ENCODE measurements at places on chromosomes 12 and 14.
A peak's percentile ranks its signal among the peaks of the same experiment; 100 is the strongest.

DNA sequence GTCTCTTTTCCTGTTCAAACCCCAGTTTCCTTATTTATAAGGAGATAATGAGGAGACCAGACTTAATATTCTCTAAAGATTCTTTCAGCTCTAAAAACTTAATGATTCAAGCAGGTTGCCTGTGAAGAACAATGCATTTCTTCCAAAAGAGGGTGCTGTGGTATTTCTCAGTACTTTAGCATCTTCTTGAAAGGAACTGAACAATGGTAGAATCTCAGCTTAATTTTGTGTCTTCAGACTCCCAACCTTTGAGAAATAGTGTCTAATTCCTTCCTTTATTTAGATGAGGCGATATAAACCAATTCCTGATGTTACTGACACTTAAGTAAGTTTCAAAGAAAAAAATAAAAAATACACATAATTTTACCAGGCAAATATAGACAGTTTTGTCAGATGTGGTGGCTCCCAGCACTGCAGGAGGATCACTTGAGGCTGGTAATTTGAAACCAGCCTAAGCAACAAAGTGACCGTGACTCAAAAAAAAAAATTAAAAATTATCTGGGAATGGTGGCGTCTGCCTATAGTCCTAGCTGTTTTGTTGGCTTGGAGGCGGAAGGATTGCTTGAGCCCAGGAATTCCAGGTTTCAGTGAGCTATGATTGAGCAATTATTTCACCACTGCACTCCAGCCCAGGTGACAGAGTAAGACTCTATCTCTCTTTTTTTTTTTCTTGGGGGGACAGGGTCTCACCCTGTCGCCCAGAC, 76.9 kb upstream of the PSMA6 start:
- DNase-seq, result peak; percentile 51

GRCh38 chr14:76490111-76490510, 114.2 kb downstream of the ESRRB start:
- DNase-seq, result no peak

GRCh38 chr12:104608998-104609397, 152.2 kb downstream of the CHST11 start:
- DNase-seq, result no peak

DNA sequence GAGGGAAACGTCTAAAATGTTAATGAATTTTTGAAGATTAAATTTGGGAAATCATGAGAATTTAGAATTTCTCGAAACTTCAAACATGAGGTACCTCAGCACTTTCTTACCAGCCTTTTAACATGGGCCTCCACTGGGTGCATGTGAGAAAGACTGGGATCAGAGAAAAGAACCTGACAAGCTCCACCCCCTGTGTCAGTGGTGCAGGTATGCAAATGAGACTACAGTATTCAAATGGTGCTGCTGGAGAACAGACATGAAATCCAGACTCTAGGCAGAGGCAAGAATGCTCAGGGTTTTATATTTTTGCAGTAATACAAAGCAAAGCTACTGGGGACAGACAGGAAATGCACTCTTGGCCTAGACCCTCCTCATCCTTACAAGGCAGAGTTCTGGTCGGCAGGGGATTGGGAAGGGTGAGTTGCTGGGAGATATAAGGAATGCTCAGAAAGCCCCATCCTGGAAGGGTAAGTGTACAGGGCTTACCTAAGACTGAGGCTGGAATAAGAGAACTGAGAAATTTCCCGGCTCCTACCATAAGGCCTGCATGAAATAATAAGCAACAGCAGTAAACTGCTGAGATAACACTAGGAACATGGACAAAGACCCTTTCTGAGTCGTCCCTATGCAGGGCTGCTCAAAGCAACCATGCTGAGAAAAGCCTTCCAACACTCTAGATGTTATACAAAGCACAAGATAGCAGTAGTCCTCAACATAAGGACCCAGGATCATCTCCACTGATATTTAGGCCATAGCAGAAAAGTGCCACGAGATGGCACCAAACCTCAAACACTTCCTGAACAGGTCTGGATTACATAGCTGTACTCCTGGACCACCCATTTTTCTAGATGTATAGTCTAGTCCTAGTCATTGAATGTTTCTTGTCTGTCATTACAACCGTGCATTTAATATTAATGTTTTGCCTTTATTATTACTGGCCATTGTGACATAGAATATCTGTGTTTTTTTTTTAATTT, 260.8 kb downstream of the RASSF9 start:
- DNase-seq, result peak; percentile 59

DNA sequence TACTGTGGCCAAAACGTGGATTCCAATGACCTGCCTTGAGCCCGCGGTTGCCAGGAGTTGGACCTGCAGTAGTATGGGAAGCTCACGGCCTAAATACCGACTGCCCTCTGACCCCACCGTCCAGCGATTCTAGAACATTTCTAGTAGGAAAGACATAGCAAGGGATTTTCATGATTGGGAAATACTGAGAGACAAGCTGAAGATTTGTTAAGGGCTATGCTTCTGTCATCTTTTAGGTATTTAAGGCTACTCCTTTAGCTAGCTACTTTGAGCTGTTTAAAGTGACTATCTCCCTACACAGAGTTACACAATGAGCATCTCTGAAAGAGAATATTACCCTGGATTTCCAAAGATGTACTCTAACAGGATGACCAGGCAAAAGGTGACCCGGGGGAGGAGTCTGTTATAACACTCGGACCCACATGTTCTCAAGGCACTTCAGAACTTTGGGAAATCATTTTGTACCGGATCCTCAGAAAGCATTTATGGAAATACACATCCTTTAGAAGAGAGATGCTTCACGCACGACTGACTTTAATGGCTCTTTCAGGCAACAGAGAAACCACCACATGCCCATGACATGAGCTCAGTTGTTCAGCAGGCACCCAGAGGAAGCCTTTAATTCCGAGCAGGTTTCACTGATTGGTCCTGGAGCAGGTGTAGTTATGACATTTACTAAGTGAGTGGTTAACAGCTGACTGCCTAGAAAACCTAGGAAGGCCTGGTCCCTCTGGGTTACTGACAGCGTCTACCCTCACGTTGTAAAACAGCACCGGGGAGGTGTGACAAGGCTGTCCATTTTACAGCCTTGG, 4.2 kb downstream of the BAG5 start:
- DNase-seq, result peak; percentile 22

GRCh38 chr14:72781561-72782508, 112.1 kb downstream of the DPF3 start:
- DNase-seq, result peak; percentile 63

DNA sequence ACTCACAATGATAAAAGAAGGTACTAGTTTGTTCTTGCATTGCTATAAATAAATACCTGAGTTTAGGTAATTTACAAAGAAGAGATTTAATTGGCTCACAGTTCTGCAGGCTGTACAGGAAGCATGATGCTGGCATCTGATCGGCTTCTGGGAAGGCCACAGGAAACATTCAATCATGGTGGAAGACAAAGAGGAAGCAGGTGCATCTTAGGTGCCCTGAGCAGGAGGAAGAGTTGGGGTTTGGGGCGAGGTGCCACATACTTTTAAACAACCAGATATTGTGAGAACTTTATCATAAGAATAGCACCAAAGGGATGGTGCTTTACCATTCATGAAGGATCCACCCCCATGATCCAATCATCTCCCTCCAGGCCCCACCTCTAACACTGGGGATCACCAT, 752.6 kb upstream of the FLRT2 start:
- DNase-seq, result no peak

DNA sequence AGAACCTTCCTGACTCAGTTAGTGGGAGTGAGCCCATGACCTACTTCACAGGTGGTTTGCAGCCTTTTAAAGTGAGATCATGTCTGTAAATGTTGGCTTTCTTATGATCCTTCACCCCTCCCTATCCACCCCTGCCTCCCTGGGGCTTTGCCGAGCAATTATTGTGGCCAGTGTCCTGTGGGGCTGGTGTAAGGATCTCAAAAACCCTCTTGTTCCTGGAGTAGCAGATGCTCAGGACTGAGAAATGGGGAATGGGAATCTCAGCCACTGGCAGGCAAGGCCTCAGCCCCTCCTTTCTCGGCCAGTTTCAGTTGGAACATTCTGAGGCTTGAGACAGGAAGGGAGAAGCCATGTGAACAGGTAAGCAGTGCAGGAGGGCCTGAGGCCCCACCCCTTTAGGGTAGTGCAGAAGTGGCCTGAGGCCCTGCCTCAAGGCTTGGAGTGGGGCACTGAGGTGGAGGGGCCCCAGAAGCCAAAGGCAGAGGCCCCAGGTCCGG, 53.8 kb downstream of the PLEKHG3 start:
- peak; percentile 60 for DNase-seq

DNA sequence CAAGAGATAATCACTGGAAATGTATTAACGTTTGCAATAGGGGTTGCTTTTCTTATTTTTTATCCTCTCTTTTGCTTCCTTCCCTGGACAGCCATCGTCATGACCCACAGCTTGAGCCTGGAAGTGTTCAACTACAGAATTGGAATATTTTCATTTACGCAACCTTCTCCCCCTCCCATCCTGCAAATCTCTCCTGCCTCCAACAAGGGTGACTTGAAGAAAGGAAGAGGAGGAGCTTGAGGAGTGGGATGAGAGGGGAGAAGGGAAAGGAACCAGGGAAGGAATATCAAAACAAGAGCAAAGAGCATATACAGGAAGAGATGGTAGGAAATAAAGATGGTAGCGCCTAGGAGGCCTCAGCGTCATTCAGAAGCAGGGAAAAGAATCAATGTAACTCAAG, 1.6 kb upstream of the MANSC4 start:
- peak; percentile 15 for DNase-seq

GRCh38 chr14:30331030-30331429, 227.9 kb upstream of the G2E3 start:
- DNase-seq, result no peak

DNA sequence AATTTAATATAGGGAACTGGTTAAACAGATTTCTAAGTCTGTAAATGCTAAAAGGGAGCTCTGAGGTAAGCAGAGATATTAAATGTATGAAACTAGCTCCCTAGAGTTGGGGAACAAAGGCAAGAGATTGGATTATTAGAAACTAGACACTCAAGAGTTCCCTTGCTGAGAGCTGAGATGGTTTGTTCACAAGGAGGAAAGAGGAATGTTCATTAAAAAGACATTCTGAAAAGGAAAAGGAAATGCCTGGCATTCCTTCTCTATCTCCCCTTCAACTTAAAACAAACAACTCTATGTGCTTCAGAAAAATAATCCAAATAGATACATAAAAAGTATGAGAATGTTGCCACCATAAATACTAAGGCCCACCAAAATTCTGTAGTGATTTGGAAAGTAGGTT, 73.7 kb downstream of the GALNT4 start:
- DNase-seq, result peak; percentile 38

- no peak for DNase-seq
Observed at GRCh38 chr12:15181017-15181683, 40.1 kb downstream of the RERG start.

- DNase-seq, result peak; percentile 79
Observed at GRCh38 chr12:11723993-11724392, 74.5 kb downstream of the ETV6 start.

GRCh38 chr14:92797935-92798653, 4.0 kb downstream of the GOLGA5 start:
- no peak for DNase-seq

DNA sequence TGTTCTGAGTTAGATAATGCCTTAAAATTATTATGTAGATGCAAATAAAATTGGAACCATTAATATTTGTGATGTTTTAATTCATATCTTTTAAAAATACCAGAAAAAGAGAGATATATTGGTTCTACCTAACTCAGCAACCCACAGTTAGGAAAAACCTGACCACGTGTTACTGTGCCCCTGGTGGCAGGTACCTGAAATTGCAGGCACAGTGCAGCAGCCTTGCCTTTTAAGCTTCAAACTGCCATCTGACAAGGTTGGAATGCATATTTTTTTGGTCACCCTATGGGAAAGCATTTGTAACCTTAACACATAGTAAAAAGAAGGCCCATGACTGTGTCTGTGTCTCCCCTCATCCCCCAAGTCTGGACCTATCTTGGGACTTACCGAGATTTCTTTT, 109.4 kb upstream of the NOS1 start:
- no peak for DNase-seq

GRCh38 chr12:32051511-32052211, 55.0 kb upstream of the BICD1 start:
- peak; percentile 32 for DNase-seq

GRCh38 chr12:121523741-121524140, 57.1 kb downstream of the KDM2B start:
- no peak for DNase-seq

DNA sequence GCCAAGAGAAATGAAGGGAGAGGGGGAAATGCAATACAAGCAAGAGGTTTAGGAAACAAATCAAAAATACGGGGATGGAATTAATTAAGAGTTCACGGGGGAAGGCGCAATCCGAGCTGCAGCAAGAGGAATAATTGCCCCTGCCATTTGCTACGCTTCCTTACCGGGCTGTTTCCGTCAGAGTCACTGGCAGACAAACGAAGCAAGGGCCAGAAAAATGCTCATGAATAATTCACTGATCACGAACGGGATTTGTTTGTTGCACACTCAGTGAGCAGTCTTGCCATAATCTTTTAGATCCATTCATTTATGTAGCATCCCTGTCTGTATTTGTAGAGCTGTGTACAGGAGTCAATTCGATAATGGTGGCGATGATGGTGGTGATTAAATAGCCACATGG, 39.0 kb downstream of the PLXNC1 start:
- DNase-seq, result no peak

Data from astrocyte of the cerebellum (primary cell).